ENCODE measurements at places on chromosomes 7 and 10.

GRCh38 chr7:92460109-92460508 is 12.8 kb downstream of the GATAD1 start:
- no peak for DNase-seq

- DNase-seq, result no peak
Measured at GRCh38 chr10:128420623-128421022, 294.4 kb upstream of the MKI67 start.

GRCh38 chr10:80414142-80414895 is 6.0 kb downstream of the PRXL2A start:
- DNase-seq, result no peak

DNA sequence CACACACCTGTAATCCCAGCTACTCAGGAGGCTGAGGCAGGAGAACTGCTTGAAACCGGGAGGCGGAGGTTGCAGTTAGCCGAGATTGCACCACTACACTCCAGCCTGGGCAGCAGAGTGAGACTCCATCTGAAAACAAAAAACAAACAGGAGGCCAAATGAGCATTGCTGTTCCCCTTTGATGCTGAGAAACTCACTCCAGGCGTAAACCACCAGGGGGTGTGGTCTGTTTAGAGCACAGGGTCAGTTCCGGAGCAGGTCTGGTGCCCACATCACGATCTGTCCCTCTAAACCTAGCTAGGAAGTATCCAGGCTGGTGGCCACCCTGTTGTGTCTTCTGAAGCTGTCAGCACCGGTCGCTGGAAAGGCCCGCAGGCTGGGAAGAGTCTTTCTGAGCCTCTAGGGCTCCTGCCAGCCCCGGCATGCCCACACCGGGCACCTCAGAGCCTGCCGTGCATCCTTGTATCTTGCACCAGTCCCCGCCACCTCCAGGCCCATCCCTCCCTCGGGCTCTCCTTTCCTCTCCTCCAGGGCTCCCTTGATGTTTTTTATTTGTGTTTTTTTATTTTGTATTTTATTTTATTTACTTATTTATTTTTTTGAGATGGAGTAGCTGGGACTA is 66.3 kb upstream of the SH2B2 start:
- no peak for DNase-seq

DNA sequence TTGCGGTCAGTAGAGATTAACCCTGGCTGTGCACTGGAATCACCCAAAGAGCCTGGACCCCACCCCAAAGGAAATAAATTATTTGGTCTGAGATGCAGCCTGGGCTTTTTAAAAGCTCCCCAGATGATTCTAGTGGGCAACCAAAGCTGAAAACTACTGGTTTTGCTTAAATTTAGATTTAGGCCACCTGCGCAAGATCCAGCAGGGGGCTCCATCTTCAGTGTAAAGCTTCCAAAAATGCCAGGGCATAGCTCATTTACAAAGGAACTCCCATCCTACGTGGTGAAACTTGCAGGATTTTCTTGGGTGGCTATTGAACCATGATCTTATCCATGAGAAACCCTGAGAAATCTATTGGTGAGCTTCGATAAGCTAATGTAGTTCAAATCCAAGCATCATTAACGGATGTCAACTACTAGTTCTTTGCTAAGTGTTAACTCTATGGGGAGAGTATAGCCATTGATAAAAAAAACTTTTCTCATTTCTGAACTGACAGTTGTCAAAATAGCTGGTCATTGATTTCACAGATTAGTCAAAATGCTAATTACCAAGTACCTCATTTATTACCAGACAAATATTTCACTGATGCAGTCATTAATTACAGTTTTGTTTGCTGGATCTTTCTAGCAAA is 315.3 kb downstream of the LHFPL3 start:
- no peak for DNase-seq

DNA sequence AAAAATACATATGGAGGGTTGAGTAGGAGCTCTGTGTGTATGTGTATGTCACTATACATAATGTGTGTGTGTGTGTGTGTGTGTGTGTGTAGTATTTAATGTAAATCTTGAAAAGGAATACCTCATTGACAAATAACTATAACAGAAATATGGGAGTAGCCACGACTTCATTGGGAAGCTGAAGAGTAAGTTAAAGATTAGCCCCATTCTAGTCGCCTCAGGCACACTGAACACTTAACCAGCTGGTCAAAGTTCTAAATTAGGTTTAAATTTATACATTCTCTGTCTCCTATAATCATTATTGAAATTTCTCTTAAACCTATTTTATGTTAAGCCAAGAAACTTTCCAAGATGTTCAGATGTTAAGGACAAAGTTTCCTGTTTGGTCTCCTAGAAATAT is 45.3 kb downstream of the FAM13C start:
- no peak for DNase-seq

- no peak for DNase-seq
Measured at GRCh38 chr10:26093229-26093628, 123.3 kb upstream of the GAD2 start.

- DNase-seq, result no peak
Measured at GRCh38 chr7:47415318-47416212, 166.3 kb downstream of the TNS3 start.

DNA sequence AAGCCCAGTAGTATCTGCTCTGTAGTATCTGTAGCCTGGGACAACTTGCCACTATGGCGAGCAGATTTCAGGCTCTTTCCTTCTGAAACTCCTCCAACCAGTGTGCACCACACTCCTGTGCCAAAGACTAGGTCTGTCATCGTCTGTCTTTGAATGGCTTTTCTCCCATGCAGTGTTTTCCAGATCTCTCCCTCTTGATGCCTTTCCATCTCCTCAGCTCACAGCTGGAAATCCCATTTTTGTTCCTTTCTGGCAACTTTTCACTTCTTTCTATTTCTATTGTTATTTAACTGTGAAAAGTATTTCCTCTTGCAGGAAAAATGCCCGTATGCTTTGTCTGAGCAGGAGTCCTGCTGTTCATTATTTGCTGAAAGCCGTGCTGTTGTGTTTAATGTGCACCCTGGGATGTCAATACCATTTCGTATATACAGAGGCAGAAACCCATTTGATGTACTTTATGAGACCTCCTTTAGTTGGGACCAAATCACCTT is 373.7 kb downstream of the PHTF2 start:
- DNase-seq, result no peak

DNA sequence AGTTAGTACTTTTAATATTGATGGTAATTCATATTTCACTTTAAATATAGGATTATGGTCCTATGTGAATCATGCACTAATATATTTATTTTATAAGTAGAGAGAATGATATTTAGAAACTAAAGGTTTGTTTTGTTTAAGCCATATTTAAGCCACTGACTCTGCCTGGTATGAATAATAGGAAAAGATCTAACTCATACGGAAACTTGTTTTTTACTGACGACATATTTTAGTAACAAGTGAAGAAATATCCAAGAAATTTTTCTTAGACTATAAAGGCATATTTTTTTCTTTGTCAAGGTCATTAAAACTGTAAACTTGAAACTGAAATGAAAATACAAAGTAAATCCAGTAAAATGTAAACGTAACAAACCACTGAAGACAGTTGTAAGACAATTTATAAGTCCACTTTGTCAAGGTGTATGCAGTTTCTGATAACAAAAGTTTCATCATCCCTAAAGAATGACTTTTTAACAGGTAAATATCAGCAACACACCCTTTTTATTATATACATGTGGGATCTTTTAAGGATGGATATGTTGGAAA is 147.1 kb downstream of the PHF14 start:
- no peak for DNase-seq

GRCh38 chr7:36279926-36280315 is 109.7 kb upstream of the ANLN start:
- DNase-seq, result no peak

Data from CD4-positive, alpha-beta T cell treated with Interleukin-4 for 4 hours (primary cell).